Tongue (tissue), 3 donors: ENCODE measurements at places on chromosomes 11 and 22. TPM values are rescaled to one million over a fixed set of nuclear protein-coding genes. Genes with fewer than 3 reads are reported as not detected.

DNA sequence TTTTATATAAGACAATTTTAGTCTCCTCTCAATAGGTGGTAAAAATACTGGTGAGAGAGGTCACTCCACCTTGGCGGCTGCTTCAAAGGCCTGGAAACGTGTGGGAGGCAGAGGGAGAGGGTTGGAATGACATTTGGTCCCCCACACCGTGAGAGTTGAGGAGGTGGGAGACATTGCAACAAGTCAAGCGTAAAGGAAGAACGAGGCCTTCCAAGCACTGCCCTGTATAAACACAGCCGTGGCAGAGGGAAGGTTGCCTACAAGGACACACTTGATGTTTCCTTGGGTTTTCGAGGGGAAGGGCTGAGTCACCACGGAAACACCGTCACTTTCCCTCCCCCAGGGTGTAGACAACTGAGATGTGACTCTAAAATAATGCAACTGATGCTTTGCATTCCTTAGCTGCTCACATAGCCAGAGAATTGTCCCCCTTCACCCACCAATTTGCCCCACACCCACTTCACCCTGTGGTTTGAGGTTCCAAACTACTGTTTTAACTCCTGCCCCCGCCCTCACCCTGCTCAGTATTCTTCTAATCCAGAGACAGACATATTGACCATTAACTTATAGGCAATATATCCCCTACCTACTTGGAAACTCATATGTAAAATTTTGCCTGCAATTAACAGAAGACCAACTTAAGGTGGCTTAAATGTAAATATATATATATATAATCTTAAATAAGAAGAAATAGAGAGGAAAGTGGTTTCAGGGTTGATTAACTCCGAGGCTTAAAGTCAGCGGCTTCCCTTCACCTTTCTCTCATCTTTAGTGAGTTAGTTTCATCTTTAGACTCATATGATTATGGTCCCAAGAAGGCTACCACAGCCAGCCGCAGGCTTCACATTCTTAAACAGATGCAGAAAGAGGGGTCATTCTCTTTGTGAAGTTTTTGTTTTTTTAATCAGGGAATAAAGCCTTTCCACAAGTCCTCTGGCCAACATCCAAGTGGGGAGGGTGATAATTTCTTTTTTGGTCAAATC lies 54.1 kb upstream of the BDNF start:
- no peak for DNase-seq

DNA sequence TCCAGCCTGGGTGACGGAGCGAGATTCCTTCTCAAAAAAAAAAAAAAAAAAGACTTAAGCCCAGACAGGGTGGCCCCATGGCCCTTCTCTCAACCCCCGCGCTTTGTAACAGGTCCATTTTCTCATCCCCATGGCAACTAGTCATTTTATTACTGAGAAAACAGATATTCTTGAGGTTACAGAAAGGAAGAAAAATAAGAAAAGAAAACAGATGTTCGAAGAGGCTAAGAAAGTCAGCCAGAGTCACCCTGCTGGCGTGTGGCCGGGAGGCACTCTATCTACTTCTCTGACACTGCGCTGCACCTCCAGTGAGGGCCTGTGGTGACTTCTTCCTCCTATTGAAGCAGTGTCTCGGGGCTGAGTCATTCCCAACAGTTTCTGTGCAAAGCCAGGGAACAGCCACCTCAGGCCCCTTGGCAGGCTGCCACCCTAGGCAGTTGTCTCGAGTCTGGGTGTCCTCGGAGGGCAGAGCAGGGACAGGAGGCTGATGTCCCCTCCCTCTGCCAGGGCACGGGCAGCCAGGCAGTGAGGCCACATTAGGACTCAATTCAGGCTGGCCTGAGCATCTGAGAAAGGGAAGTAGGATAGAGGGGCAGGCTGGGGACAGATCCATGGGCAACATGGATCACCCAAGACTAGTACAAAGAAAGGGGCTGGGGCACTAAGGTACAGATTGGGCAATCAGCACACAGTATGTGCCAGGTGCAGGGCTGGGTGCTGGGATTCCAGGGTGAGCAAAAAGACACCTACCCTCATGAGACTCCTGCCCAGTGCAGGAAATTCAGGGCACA lies 16.4 kb upstream of the SYVN1 start:
- peak; percentile 84 for DNase-seq

- peak; percentile 71 for DNase-seq
These were observed 80.0 kb downstream of the C11orf91 start for GRCh38 chr11:33620423-33621171.

The EPS8L2 gene
- 88.3 TPM for total RNA-seq

The SLCO2B1 gene
- total RNA-seq: 20.3 TPM

The SLC43A3 gene
- total RNA-seq: 49.4 TPM

The CRACR2B gene
- total RNA-seq: 22.6 TPM
